ENCODE measurements at places on chromosomes 12 and 14. TPM values are rescaled to one million over a fixed set of nuclear protein-coding genes. Genes with fewer than 3 reads are reported as not detected.

DNA sequence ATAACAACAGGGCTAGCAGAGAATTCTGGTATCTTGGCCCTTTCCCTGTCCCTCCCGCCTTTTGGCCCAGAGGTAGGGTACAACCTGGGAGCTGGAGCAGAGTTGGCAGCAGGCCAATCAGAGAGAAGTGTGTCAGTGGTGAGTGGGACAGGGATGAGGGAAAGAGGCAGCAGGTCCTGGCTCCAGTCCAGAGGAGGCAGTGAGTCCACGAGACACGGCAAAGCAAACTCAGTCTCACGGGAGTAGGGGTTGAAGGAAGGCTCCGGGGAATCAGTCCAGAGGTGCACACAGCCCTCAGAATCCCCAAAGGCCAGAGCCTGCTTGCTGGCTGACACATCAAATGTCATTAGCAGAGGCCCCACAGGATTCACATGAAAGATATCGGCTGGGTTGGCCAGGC, 7.3 kb downstream of the PAN2 start:
- DNase-seq = no peak

DNA sequence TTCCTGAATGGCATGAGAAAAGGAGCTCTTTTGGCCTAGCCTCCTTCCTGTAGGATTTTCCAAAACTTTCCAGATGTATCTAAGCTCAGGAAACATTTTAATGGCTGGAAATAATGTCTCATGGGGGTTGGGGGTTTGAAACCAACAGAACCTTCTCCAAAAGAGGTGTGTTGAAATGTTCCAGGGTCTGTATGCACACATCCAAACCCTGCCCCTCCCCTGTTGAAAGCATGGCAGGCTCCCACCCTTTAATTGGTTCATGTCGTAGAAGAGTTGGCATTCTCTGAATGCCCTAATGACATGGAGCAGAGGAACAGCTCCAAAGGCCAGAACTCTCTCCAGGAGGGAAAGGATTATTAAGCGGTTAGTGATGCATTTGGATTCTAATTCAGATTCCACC, 353.2 kb downstream of the ZFP36L1 start:
- DNase-seq = no peak

- no peak for DNase-seq
These were observed 5.6 kb downstream of the WASHC4 start for GRCh38 chr12:105113094-105113493.

INSM2 gene
- not detected for total RNA-seq

CD163 gene
- not detected for total RNA-seq

TOGARAM1 gene
- total RNA-seq = 8.9 TPM
